ENCODE measurements at places on chromosomes 12 and 14. TPM values are rescaled to one million over a fixed set of nuclear protein-coding genes. Genes with fewer than 3 reads are reported as not detected.

DNA sequence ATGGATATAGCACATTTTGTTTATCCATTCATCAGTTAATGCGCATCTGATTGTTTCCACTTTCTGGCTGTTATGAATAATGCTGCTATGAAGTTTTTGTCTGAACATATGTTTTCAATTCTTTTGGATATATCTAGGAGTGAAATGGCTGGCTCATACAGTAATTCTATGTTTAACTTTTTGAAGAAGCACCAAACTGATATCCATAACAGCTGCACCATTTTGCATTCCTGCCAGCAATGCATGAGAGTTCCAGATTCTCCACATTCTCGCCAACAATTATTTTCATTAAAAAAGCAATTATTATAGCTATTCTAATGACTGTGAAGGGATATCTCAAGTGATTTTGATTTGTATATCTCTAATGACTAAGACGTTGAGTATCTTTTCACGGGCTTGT lies 89.9 kb upstream of the PPP4R3A start:
- DNase-seq: no peak

- no peak for DNase-seq
Measured at GRCh38 chr14:60662982-60663381, 13.7 kb upstream of the SIX1 start.

GRCh38 chr14:56046546-56046945 lies 71.7 kb upstream of the PELI2 start:
- no peak for DNase-seq

PPM1H gene
- total RNA-seq: 1.9 TPM

FZD10 gene
- 1.7 TPM for total RNA-seq

All from umbilical cord (tissue), 2 donors.